ENCODE measurements at places on chromosomes 11 and 22.

- no peak for DNase-seq
Observed at GRCh38 chr11:77071077-77071476, 4.3 kb downstream of the CAPN5 start.

- DNase-seq = peak; percentile 58
Observed at GRCh38 chr11:110919241-110919922, 207.1 kb upstream of the ARHGAP20 start.

DNA sequence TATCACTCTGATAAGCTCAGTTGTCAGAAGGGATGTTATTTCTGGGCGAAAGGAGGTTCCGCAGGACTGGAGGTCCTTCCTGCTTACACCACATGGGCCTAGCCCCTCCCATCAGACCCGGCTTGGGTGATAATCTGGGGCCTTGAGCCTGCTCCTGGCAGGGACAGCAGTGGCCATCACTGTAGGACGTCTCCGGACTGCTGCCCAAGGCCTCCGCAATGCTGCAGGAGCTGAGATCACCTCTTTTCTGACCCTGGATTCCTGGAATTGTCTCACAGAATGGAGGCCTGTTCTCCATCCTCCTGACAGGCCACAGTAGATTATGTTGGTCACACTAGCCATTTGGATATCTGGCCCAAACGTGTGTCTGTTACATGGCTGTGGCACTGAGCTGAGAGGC lies 9.2 kb upstream of the BIK start:
- DNase-seq = no peak

GRCh38 chr11:69073469-69073868 lies 24.7 kb downstream of the TPCN2 start:
- DNase-seq = no peak

- DNase-seq = no peak
Observed at GRCh38 chr11:2462543-2462985, 17.8 kb downstream of the KCNQ1 start.

DNA sequence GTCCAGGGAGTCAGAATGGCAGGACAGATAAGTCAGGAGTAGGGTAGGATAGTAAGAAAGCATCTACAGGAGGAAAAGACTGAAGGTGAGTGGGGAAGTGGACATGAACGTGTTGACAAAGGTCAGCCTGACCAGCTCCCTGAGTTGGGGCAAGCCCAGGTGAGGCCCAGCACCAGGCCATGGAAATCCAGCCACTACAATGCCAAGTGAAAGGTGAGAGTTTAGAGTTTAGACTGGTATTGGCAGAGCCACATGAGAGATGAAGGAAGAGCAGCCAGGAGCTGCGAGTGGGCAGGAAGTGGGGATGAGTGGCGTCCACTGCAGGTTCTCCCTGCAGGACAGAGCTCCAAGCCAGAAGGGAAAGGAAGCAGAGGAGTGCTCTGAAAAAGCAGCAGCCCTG lies 16.5 kb upstream of the SMCO4 start:
- no peak for DNase-seq

- peak; percentile 57 for DNase-seq
Observed at GRCh38 chr11:34214961-34215805, 109.8 kb downstream of the NAT10 start.

DNA sequence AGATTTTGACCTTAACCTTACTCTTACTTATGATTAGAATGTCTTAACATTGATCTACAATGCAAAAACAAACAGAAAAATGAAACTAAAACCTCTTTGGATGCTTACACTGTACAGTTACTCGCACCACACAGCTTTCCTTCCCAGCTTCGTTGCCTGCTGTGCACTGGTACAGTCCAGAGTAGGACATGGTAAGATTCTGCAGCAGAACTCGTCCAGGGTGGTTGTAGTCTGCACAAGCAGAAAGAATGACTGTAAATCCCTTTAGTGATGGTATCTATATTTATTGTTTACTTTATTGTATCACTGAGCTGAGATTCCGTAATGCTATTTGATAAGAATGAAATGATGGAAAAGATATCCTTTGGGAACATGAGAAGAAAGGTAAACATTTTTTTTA lies 21.0 kb upstream of the HSPA8 start:
- DNase-seq = no peak

DNA sequence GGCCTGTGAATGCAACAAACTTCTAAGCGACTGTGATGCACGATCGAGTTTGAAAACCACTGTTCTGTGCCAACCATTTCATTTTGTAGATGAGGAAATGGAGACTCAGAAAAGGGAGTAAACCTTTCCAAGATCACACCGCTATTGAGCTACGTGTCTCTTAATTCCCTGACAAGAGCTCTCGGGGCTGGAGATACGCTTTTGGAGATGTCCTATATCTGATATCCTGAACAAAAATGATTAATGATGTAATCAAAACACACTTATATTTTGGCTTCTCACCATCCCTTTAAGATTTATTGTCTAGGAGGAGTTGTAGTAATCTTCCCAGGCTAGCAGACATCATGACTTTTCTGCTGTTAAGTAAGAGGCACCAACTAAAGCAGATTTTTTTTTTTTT lies 1.7 kb upstream of the PARVA start:
- DNase-seq = no peak

- peak; percentile 77 for DNase-seq
Observed at GRCh38 chr22:24592851-24593558, at the start of gene LRRC75B. Gene LRRC75B, minus strand, starts transcription at chr22:24593073. Its CDS starts 34 bp downstream, at chr22:24593039.

- no peak for DNase-seq
Observed at GRCh38 chr11:36578458-36578857, 10.7 kb downstream of the RAG1 start.

DNA sequence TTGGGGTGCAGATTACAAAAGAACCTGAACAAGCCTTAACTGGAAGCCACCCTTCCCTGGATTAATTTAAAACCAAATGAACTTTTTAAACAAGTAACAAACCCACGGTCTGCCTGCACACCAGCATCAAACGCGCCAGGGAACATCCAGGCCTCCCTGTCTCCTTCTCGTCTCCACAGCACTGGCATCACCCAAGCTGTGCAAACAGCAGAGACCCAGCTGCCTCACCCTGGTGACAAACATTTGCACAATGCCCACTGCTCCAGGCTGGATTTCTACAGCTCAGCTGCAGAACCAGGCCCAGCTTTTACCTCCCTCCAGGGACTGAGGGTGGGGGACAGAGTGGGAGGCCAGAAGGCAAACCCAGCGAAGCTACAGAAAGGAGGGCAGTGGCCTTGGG lies 7.0 kb downstream of the RPL3 start:
- no peak for DNase-seq

- DNase-seq = no peak
Observed at GRCh38 chr11:108931168-108931567, 266.3 kb downstream of the DDX10 start.

DNA sequence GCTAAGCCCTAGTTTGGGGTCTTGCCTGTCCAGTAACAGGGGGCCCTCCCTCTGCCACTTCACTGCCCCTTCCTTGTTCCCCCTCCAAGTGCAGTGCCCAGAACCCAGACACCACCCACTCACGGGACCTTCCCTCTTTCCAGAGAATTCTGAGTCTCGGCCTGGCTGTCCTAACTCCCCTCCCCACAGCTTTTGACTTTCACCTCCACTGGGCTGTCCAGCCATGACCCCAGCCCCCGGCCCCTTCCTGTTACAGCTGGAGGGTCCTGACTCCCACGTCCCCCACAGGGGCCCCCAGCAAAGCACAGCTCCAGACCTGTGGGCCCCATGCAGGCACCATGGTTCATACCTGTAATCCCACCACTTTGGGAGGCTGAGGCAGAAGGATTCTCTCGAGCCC lies 71.5 kb downstream of the BRD1 start:
- no peak for DNase-seq

DNA sequence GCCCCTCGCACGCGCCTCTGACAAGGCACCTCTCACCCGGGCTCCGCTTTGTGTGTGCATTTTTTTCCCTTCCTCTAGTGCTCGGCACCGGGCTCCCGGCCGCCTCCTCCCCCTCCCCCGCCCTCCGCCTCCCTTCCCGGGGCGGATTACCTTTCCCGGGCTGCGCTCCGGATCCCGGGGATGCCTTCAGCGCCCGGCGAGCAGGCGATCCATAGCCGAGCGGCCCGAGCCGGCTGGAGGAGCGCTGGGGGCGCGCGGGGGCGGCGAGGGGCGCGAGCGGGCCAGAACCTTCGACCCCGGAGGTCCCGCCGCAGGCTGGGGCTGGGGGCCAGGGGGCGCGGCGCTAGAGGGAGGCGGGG lies 282 bp downstream of the MPPED2 start:
- DNase-seq = no peak

DNA sequence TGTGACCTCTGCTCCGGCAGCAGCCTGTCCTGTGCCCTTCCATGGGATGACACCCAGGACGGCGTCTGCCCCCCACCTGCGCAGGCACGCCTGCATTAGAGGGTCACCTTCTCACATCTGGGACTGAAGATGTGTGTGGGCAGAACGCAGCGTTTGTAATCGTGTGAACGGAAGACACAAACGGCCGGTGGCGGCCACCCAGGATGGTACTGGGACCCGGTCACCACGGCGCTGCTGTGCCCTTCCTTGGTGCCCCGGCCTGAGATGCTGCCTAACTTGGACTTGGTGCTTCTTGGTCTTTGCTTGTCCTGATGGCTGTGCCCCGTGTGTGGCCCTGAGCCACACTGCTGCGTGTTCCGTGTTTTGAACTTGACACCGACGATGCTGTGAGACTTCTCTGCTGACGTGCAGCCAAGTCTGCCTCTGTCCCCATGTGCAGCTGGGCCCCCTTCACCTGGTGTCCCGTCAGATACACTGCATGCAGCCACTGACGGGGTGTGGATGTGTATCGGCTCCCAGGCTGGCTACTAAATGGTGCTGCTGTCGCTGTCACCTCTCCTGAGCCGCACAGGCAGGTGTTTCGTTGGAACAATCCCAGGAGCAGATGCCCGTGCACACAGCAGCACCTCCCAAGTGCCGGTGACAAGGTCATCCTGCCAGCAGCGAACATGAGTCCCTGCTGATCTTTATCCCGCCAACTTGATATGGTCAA lies 21.4 kb downstream of the YPEL1 start:
- no peak for DNase-seq

DNA sequence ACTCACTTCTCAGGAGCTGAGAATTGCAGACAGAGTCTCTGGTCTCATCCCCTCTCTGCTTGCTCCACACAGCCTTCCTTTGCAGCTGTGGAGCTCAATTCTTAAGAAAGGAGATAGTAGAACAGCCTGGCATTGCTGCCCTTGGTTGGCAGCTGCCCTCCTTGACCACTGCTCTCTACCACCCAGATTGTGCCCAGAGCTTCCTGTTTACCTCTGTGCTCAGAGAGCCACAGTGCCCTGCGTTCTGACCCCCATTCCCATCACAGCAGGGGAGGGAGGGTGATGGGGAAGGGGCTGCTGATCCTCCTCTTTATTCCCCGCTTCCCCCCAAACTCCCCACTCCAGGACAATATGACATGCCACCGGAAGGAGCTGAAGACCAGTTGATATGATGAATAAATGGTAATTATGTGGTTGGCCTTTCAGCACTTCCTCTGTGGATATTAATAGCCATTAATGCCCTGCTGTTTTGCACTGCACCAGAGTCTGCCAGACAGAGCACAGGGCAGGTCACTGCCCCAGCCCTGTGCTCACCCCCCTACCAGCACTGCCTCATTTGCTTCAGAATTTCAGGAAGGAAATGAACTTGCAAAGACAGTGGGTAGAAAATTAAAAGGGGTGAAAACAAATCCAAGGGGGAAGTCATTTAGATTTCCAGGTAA lies 426.8 kb upstream of the CADM1 start:
- peak; percentile 53 for DNase-seq

GRCh38 chr11:19407677-19408270 lies 167.0 kb upstream of the E2F8 start:
- DNase-seq = no peak

DNA sequence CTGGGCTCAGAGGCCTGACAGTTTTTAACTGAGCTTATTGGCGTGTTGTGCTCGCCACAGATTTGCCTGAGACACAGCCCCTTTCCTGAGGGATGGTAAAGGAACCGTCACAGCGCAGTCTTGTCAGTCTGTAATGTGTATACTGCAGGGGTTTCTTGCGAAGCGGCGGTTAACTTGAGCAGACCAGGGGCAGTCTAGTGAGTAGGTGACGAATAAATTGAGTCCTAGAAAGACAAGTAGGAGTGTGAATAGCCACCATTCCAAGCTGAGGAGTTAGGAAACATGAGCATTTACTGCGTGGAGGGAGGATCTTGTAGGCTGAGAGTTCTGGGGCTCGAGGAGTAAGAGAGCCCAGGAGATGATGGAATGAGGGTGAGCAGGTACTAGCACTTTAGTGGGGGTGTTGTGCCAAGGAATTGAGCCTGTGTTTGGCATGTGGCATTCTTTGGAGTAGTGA lies 1.4 kb downstream of the MED15 start:
- DNase-seq = no peak

DNA sequence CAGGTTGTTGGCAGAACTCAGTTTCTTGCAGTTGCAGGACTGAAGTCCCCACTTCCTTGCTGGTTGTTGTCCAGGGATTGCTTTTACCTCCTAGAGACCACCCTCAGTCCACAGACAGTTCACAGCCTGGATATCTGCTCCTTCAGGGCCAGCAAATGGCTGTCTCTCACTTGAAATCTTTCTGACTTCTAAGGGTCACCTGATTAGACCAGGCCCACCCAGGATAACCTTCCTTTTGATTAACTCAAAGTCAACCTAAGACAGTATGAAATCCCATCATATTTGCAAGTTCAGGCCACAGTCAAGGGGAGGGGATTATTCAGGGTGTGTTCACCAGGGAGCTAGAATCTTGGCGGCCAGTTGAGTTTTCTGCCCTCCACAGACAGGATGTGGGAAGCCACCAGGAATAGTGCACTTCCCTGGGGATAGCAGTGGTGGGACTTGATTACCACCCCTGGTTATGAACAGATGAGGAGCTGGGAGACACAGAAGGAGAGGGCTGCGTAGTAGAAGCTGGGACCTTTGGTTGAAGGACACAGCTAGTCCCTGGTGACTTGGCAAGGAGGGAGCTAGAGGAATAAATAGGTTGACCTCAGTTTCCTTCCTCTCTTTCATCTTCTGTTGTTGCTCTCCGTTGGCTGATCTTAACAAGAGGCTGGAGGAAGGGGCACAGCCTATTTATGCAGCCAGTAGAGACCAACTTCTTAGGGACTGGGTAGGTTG lies 33.4 kb downstream of the MIAT start:
- no peak for DNase-seq
